ENCODE measurements at places on chromosomes 13 and 19. TPM values are rescaled to one million over a fixed set of nuclear protein-coding genes. Genes with fewer than 3 reads are reported as not detected.

- DNase-seq = peak; percentile 76
These were observed 1.4 kb upstream of the RAVER1 start for GRCh38 chr19:10334588-10335351.

DNA sequence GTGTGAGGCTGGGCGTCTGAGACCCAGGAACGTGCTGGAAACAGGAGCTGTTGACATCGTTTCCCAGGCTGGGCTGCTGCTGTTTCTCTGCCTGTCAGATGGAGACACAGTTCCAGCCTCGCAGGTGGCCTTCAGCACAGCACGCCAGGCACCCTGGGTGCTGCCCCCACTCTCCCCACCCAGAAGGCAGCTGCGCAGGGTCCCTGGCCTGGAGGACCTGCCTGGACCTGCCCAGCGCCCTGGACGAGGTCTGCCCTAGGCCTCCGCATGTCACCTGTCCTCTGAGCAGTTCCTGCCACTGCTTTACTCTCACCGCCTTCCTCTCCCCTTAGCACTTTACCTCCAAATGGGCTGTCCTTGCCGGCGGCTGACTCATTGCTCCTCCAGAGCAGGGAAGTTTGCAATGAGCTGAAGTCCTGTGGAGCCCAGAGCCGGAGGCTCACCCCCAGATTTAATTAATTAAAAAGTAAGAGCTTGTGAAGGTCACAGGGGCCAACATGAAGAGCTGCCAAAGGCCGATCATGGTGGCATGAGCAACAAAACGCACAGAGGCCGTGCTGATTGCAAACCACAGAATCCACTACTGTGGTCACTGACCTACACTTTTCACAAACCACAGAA lies 32.2 kb downstream of the C13orf46 start:
- DNase-seq = no peak

DNA sequence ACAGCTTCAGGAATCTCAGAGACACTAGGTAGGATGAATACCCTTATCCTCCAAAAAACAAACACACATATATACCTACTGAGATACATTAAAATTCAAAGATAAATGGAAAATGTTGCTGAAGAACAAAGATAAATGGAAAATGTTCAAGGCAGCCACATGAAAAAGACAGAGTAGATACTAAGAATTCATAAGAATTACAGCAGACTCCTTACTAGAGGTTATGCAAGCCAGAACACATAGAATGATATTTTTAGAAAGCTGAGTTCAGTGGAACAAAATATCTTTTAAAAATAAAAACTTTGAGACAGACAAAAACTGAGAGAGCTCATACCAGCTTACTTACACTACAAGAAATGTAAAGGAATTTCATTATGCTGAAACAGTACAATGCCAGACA lies 35.6 kb downstream of the UCHL3 start:
- DNase-seq = no peak

The ZNF471 gene
- 8.9 TPM for total RNA-seq

The MED16 gene
- total RNA-seq = 16.5 TPM
